Activated CD4-positive, alpha-beta memory T cell treated with anti-CD3 and anti-CD28 coated beads, Interleukin-2, amount 10 ng/mL, durations not matched to agents 7 days and 5 days (primary cell): ENCODE measurements at places on chromosomes 2 and 18.

DNA sequence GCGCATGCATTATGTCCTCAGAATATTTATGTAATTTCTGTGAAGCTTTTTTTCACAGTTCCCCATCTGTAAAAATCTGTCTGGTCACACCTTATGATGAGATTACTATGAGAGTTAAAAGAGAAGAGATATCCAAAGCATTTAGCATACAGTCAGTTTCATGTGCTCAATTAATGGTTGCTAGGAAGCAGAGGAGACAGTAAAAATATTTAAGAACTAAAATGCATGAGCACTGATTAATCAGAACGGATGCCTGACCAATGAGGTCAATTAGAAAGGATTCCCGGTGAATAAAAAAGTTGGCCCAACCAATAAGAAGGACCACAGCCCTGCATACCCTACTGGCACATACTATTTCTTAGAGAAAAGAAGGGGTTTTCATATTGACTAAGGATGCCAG, 12.0 kb upstream of the CRIM1 start:
- DNase-seq, result no peak

DNA sequence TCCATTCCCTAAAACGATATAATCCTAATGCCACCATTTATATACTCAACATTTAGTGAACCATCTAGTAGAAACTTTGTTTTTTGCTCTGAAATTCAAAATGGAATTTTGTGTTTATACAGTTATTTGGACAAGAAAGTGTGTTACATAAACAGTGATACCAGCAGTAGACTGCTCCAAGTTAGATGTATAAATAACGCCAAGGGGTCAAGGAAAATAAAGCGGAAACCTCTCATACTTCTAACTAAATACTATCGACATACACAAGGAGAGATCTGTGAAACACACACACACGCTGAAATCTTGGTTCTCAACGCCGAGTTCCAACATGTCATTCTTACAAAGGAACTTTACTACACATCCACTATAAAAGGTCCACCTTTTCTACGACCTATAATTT, 1.2 kb downstream of the TXNL1 start:
- no peak for DNase-seq

DNA sequence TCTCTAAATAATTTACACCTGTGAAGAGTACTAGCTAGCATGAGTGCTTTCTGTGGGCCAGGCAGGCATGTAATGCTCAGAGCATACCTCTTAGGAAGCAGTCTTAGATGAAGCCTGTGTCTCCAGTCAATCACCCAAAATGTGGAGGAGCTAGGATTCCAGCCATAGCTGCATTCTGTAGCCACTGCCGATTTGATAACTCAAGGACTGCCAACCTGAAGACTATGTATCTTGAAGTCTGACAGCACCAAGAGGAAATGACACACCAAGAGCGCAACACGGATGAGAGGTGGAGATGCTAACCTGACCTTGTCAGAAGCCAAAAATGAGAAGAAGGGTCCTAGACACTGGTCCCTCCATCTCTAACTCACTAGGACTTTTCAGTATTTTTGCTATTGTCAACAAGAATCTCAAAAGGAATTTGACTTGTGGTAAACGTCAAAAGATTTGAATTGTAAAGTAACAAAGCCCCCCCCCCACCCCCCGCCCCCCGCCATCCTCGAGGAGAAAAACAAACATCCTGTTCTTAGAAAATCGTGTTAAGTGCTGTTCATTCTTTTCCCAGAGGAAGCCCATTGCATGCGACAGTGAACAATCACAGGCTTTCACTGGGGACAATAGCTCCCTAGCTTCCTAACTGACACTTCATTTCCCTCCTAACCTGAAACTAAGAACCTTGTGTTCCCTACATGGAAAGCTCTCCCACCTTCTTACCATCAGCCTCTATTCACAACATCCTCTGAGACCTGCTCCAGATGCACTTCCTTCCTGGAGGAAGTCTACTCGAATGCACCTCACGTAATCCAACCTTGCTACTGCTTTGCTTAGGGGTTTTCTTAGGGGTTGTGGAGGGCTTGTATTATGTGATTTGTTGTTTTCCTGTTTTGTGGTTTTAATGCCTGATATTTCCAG, 14.7 kb downstream of the CDC42EP3 start:
- DNase-seq, result peak; percentile 37

GRCh38 chr18:50285631-50286321, 1.7 kb downstream of the CXXC1 start:
- DNase-seq, result no peak

DNA sequence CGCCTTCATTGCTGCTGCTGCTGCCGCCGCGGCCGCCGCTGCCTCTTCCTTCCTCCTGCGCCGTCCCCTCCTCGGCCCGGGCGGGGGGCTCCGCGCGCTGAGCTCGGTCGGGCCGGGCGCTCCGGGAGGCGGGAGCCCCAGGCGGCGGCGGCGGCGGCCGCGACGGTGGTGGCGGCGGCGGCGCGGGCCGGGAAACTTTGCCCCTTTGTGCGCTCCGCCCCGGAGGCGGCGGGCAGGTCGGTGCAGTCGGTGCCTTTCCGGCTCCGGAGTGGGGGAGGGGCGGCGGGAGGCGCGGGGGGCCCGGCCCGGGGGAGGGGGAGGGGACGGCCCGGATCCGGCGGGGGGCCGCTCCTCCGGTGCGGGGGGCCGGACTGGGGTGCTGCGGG, 205 bp downstream of the TET3 start:
- DNase-seq, result peak; percentile 67

DNA sequence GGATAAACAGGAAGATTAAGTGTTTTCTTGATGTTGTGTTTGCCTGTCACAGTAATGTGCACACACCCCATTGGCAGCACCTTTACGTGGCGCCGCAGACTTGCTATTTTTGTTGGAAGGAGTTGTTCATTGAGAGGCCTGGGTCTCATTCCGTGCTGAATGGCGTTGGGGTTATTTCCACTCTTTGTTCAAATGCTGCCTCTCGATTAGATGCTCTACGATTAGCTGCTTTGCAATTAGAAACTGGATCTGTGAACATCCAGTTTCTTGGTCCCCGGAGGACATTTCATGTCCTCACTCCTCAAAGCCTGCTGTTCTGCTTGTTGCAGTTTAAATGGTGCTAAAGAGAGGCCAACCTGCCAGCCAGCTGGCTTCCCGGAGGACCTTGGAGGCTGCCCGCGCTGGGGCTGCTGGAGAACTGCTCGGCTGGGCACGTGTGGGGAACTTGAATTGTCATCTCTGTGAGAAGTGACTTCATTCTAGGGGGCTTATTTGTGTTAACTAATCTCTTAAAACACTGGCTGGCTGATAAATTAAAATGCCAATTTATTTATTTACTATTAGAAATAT, 117.4 kb upstream of the NABP1 start:
- DNase-seq, result no peak

GRCh38 chr2:190138032-190138431, 75.5 kb upstream of the MSTN start:
- DNase-seq, result no peak

- peak; percentile 75 for DNase-seq
These were observed 98.8 kb downstream of the TRABD2A start for GRCh38 chr2:84781942-84782716.

GRCh38 chr2:44112096-44112495, 56.6 kb upstream of the PPM1B start:
- DNase-seq, result no peak

GRCh38 chr2:137826373-137827372, 137.6 kb upstream of the HNMT start:
- DNase-seq, result no peak
